ENCODE measurements at places on chromosomes 16 and 17.

GRCh38 chr17:16459855-16460550, 32.0 kb downstream of the LRRC75A start:
- DNase-seq = no peak

DNA sequence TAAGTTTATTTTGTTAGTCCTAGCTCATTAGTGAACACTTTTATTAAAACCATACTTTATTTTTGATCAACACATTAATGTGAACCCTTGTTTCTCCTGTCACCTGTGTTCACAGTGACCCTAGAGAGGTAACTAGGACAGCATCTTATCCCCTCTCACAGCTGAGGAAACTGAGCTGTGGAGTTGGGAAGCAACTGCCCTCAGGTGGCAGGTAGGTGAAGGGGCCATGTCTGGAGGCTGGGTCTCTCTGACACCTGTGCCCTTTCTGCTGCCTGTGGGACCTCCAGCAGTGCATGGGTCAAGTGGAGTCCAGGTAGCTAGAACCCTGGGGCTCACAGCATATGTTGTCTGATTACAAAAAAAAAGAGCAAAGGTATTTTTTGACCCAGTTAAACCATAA, 22.9 kb upstream of the SLC12A3 start:
- DNase-seq = no peak

GRCh38 chr16:12546918-12547607, 256.6 kb downstream of the CPPED1 start:
- DNase-seq = no peak

DNA sequence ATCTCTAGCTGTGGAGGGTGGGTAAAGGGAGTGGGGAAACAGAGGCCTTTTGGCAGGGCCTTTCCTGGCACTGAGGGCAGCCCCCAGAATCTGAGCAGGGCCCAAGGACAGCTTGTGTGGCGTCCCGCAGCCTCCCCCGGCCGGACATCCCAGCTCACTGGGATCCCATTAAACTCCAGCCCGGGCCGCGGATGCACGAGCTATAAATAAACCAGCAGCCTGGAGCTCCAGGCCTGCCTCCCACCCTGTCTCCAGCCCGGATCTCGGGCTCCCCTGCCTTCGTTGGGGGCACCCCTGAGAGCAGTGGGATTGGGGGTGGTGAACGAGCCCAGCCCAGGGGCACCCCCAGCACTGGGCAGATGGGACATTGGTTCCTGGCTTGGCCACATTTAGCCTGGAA, 13.8 kb upstream of the AATK start:
- no peak for DNase-seq

GRCh38 chr17:80317706-80317980, 57.0 kb downstream of the RNF213 start:
- no peak for DNase-seq

DNA sequence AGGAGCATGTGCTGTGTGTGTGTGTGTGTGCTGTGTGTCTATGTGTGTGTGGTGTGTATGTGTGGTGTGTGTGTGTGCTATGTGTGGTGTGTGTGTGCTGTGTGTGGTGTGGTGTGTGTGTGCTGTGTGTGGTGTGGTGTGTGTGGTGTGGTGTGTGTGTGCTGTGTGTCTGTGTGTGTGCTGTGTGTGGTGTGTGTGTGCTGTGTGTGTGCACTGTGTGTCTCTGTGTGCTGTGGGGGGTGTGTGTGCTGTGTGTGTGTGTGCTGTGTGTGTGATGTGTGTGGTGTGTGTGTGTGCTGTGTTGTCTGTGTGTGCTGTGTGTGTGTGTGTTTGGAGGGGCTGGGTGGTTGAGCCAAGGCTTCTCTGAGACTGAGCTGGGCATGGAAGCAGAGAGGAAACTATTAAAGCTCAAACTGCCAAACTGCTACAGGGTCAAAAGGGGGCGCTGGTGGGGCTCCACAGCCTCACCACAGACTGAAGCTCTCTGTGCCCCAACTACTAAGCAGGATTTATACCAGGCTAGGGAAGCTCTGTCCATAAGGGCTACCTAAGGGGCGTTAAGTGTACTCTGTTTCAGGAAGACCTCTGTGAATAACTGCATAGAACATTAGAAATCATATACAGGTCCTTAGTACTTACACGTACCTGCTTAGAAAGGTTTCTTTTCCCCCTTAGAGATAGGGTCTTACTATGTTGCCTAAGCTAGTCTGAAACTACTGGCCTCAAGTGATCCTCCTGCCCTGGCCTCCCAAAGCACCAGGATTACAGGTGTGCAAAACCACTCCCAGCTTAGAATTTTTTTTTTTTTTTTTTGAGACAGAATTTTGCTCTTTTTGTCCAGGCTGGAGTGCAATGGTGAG, 27.8 kb upstream of the GHDC start:
- DNase-seq = no peak

DNA sequence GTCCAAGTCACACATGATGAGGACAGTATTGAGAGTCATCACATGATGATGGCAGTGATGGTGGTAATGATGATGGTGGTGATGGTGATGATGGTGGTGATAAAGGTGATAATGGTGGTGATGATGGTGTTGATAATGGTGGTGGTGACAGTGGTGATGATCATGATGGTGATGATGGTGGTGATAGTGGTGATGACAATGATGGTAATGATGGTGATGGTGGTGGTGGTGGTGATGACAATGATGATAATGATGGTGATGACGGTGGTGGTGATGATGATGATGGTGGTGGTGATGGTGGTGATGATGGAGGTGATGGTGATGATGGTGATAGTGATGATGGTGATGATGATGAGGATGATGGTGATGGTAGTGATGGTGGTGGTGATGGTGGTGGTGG, 190.2 kb upstream of the ZNF469 start:
- no peak for DNase-seq

- peak; percentile 59 for DNase-seq
These were observed 190.4 kb downstream of the USP22 start for GRCh38 chr17:20852239-20852989.

DNA sequence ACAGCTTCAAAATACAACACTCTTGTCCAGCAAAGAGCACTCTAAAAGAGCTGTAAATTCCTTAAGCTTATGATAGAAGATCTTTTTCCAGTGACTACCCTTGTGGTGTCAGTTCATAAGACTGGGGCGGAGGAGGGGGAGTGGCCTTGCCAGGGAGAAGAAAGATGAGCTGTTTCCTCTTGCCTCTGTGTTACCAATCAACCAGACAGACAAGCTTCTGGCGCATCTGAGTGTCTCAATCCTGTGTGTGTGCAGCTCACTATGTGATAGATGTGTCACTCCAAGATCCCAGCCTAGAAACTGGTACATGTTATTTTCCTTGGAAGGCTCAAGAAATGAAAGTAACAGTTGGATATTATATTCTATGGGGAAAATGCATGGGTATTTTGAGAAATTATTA, 167.4 kb upstream of the CACNG3 start:
- DNase-seq = no peak

GRCh38 chr17:78225088-78225865, 6.2 kb upstream of the TMEM235 start:
- DNase-seq = no peak

- DNase-seq = no peak
These were observed 6.4 kb downstream of the FBRS start for GRCh38 chr16:30664616-30665109.

DNA sequence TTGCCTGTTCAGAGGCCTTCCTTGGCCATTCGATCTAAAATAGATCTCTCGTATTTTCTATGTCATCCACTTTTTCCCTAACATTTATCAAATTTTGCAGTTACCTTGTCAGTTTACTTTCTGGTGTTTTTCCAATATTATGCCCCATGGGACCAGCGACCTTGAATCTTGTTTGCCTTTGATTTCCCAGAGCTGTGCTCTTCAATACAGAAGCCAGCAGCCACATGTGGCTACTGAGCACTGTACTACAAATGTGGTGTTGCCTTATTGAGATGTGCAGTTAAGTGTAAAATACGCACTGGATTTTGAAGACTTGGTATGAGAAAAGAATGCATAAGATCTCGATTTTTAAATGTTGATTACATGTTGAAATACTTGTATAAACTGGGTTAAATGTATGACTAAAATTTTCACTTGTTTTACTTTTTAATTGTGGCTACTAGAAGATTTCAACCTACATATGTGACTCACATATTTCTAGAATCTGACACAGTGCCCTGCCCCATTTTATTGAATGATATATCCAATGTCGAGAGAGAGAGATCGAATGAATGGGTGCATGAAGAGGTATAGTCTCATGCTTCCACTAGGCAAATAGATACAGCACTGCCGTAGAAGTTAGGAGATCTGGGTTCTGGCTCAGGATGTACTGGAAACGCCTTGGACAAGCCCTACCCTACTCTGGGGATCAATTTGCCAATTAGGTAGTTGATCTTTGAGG, 824 bp upstream of the PSME3 start:
- no peak for DNase-seq

GRCh38 chr16:49204191-49204590, 77.4 kb downstream of the CBLN1 start:
- DNase-seq = no peak

GRCh38 chr17:19482576-19482975, 51.1 kb upstream of the SLC47A1 start:
- no peak for DNase-seq

DNA sequence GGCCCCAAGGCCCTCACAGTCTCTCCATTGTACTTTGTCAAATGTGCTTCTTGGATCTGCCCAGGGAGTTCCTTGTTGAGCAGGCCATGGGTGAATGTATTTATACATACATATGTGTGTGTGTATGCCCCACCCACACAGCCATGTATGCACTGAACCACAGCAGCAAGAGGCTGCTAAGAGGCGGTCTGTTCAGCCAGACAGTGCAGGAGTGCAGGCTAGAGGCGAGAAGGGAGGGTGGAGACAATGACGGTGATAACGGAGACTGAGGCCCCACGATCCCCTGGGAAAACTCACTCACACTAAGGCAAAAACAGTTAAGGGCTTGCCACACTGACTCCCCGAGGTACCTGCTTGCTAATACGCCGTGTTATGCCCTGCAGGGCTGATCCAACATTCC, 151.0 kb upstream of the CDC42EP4 start:
- DNase-seq = no peak

DNA sequence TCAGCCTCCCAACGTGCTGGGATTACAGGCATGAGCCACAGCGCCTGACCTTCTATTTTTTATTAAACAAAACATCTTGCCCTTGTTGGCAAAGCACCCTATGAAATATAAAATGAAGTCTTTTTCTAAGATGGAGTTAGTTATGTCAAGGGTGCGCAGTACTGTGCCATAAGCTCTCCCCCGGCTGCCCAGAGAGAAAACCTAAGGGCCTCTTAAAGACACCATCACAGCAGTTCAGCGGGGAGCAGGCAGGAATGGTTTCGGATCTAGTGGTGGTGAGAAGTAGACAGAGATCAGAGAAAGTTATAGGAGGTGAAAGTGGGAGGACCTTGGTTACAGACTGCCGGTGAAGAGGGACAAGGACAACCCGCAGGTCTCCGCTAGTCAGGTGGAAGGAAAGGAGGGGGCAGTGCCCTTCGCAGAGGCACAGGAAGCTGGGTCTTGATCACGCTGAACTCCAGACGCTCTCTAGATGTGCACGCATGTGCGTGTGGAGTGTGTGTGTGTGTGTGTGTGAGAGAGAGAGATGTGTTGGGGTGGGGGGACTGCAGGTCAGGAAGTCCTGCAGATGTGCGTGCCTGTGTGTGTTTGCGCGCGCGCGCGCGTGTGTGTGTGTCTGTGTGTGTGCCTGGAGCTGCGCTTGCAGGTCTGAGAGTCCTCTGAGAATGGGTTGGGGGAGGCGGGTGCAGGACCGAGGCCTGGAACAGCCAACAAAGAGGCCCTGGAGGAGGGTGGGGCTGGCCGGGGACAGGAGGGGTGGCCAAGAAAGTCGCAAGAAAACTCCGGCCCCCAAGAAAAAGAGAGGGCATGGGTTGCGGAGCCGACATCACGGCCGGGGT, 748 bp upstream of the CMTM3 start:
- peak; percentile 52 for DNase-seq

DNA sequence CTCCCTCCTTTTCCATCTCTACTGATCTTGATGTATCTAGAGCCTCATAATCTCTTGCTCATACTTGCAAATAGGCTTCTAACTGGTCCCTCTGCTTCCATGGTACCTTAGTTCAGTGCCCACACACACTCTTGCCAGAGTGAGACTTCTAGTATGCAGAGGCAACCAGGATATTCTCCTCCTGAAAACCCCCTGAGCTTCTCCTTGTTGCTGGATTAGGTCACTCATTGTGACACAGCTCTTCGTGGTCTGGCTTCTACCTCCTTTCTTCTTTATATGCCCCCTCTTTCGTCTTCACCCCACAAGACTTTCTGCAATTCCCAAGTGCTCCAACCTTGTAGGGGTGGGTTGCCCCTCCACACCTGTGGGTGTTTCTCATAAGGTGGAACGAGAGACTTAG, 2.5 kb upstream of the FAM20A start:
- no peak for DNase-seq

- no peak for DNase-seq
These were observed 794 bp downstream of the TMEM235 start for GRCh38 chr17:78231991-78232858.

DNA sequence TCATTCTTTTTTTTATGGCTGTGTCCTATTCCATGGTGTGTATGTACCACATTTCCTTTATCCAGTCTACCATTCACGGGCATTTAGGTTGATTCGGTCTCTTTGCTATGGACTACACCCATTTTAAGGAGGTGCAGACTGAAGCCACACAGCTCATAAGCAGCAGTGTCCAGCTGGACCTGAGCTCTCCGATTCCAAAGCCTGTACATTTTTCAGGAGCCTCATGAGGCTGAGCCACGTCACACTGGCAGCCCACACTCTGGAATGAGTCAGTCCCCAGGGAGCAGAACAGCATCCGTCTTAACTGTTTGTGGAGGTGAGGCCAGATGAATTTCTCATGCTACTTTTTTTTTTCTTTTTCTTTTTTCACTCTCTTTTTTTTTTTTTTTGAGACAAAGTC, 116.1 kb downstream of the C16orf95 start:
- DNase-seq = peak; percentile 62

DNA sequence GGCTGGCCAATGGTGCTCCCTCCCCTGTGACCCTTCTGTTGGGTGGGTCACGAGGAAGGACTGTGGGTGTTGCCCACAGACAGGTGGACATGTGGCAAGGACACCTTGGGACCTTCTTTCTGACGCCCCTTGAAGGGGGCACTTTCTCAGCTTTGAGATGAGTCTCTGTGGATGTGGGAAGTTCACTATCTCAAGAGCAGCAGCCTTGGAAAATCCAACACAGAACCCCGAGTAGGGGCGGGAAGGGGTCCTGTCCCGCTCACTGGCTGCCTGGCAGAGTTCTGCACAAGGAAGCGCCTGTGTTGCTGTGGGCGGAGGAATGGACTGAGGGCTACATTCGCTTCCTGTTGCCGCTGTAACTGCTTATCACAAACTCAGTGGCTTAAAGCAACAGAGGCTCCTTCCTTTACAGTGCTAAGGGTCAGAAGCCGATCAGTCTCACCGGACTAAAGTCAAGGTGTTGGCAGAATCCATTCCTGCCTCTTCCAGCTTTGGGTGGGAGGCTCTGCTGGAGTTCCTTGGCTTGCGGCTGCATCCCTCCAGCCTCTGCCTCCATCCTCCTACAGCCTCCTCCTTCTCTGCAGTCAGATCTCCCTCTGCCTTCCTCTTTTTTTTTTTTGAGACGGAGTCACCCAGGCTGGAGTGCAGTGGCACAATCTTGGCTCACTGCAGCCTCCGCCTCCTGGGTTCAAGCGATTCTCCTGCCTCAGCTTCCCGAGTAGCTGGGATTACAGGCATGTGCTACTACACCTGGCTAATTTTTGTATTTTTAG, 305.2 kb downstream of the SEC14L1 start:
- no peak for DNase-seq

All from head of caudate nucleus (tissue), 42 donors.